NCI-H2081 (cell line): ENCODE measurements at places on chromosomes 1 and 21.

- DNase-seq = peak; percentile 69
Measured at GRCh38 chr1:42913426-42914091, 45.1 kb downstream of the SLC2A1 start.

GRCh38 chr21:39181205-39181818 is 1.9 kb downstream of the PSMG1 start:
- DNase-seq = no peak

GRCh38 chr1:108701176-108701849 is 9.2 kb downstream of the PRPF38B start:
- DNase-seq = no peak

DNA sequence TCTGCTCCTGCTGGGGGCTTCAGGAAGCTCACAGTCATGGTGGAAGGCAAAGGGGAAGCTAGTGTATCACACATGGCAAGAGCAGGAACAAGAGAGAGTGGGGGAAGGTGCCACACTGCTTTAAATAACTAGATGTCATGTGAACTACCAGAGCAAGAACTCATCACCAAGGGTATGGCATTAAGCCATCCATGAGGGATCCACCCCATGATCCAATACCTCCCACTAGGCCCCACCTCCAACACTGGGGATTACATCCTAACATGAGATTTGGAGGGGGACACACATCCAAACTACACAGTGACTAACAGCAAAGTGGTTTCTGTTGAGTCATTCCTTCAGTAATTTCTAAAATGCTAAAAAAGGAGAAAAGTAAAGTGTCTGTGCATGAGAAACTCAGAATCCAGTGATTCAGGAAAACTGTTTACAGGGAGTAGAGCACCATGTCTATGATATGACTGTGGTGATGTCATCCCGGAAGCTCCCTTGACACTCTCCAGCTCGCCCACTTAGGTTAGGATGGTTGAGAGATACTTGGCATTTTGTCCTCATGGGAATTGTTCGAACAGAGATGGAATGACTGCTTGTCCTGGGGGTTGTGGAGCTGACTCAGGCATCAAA is 50.3 kb downstream of the CHD1L start:
- DNase-seq = no peak
